ENCODE measurements at places on chromosomes 7 and 10. TPM values are rescaled to one million over a fixed set of nuclear protein-coding genes. Genes with fewer than 3 reads are reported as not detected.

DNA sequence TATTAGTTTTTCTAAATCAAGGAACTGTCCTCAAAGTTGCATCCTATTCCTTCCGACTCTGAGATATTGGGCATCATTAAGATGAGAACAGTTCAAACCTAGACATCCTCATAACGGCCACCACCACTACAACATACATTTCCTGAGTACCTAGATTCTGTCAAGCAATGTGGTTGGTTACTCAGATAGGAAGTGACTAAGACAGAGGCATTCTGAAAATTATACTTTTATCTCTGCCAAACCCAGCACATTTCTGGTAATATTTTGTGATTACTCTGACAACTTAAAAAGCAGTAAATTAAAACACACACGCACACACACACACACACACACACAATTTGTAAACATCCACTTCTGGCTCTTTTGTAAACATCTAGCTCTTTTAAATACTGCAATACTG, 291.2 kb upstream of the MEOX2 start:
- no peak for DNase-seq

- DNase-seq: peak; percentile 27
Observed at GRCh38 chr10:123642697-123643096, 23.5 kb upstream of the GPR26 start.

- DNase-seq: peak; percentile 7
Observed at GRCh38 chr10:1626835-1627234, 110.5 kb downstream of the ADARB2 start.

Gene PTPN20
- 2.7 TPM for total RNA-seq

GRCh38 chr10:17255512-17255911, 27.5 kb downstream of the VIM start:
- no peak for DNase-seq

DNA sequence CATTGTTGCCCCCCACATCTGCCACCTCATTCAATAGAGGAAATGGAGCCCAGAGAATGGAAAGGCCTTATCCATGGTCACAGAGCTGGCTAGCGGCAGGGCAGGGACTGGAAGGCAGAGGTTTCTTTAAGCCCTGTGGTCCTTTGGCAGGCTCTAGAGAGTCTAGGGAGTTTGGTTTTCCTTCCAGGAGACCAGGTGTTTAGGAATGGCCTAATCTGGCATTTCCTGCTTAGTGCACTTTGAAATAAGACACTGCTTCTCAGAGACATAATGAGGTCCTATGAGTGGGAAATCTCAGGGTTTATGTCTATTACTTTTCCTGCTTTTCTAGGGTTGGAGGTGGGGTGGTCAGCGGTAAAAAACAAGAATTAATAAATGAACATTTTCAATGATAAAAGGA, 6.1 kb downstream of the MARVELD1 start:
- no peak for DNase-seq

- DNase-seq: no peak
Observed at GRCh38 chr10:2278363-2278762, 541.0 kb upstream of the ADARB2 start.

- no peak for DNase-seq
Observed at GRCh38 chr10:130010653-130011052, 46.6 kb upstream of the EBF3 start.

DNA sequence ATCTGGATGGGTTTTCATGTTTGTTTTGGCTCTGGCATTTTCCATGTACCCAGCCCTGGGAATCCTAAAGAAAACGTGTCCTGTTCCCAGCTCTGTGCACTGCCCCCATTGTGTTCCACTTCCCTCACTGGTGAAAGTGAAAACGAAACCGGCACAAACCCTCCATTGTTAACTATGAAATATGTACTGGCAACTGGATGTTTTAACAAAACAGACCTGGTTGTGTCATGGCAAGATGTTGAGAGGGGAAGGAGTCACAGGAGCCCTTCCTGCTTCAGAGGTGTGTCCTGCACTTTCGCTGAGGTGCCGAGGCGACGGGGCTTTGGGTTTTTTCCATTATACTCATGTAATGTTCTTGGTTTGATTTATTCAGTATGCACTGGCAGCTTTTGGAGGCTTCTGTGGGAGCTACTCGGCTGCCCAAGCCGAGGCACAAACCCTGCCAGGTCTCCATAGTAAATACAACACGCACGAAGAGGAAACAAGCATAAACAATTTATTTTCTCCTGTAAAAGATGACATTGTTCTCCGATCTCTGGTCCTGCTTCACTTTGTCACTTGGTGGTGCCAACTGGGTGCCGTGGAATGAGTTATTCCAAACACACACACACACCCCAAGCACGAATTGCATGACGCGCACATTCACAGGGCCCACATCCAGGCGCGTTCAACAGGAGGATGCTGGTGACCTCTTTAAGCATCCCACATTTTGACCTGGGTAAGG, 118.2 kb downstream of the CDK6 start:
- DNase-seq: peak; percentile 73
